ENCODE measurements at places on chromosomes 7 and 10. TPM values are rescaled to one million over a fixed set of nuclear protein-coding genes. Genes with fewer than 3 reads are reported as not detected.

SLC13A1 gene
- total RNA-seq: not detected

FAM25G gene
- not detected for total RNA-seq

DGKI gene
- total RNA-seq: 1.4 TPM

VWA2 gene
- 0.55 TPM for total RNA-seq

COL28A1 gene
- total RNA-seq: 11.8 TPM

H2BK1 gene
- not detected for total RNA-seq

ARMC3 gene
- total RNA-seq: not detected

PDE1C gene
- 5.9 TPM for total RNA-seq

GRID2IP gene
- not detected for total RNA-seq

EBF3 gene
- total RNA-seq: 8.9 TPM

ASZ1 gene
- total RNA-seq: not detected

ARID5B gene
- total RNA-seq: 29.6 TPM

All from sigmoid colon (tissue), 7 donors.